ENCODE measurements at places on chromosomes 3 and 15. TPM values are rescaled to one million over a fixed set of nuclear protein-coding genes. Genes with fewer than 3 reads are reported as not detected.

Gene HESX1
- 6.6 TPM for polyA plus RNA-seq

Gene GALK2
- polyA plus RNA-seq: 13.9 TPM

Gene RSL24D1
- 131 TPM for polyA plus RNA-seq

Gene GOLGA8O
- 0.21 TPM for polyA plus RNA-seq

Gene GAP43
- polyA plus RNA-seq: 0.68 TPM

Gene NDN
- 21.5 TPM for polyA plus RNA-seq

Gene DPPA2
- polyA plus RNA-seq: 0.62 TPM

Data from thymus (tissue), 14 donors.